ENCODE measurements at places on chromosomes 1 and 21.

GRCh38 chr1:233561708-233562426, 52.0 kb upstream of the KCNK1 start:
- DNase-seq: no peak

DNA sequence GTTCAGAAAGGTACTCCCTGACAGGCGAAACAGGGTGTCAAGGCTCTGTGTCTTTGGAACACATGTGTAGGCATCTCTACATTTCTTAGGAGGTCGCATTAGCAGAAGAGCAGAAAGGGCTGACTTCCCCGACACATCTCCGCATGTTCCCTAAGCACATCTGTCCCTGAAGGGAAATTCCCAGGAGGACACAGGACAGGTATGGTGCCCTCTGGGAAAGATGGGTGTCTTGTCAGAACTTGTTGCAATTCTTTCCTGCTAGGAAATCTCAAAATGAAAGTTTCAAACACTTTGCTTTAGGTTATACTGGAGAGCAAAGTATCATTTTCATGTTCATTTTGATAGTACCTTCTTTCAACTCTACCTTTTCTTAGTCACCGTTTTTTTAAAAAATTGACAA, 2.0 kb downstream of the DSCAM start:
- DNase-seq: no peak

- DNase-seq: no peak
Observed at GRCh38 chr1:212621949-212622305, 13.4 kb downstream of the ATF3 start.

DNA sequence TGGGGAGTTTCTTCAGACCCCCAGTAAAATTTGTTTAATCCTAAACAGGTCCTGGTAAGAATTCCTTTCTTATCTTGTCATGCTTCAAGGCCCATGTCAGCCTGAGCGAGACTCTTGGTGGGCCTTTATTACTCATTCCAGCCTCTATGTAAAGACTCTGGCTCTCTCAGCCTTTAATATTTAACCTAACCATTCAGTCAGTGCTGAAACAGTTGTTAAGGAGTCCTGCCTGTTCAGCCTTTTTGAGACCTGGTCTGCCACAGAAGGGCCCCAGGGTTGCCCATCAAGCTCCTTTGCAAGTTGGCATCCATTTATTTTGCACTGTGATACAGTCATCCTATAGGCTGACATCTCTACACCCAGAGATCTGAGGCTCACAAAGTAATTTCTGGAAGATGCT, 107.7 kb upstream of the VANGL1 start:
- no peak for DNase-seq

DNA sequence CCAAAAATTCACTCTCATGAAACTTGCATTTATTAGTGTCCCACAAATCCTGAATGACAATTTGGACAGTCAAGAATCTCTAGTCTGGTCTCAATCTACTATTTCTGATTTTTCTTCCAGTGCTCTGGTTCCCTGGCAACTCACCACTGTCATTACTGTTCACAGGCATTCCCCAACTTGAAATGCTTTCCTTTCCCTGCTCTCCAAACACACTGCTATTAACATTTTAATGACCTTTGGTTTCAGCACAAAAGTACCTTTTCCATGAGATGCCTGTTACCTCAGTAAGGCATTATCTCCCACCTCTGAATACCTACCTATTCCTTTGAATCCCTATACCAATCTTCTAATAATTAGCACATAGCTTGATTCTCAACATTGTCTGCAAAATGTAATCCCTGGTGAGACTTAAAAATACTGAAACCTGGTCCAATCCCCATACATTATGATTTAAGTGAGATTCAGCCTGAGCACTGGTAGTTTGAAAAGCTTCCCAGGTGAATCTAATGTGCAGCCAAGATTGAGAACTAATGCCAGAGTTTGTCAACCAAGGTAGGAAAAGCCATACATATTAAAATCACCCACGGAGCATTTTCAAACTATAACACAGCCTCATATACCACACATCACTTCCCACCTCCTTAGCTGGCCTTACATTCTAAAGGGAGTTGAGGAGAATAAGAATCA, 11.7 kb upstream of the ANGPTL3 start:
- DNase-seq: no peak

GRCh38 chr21:36716836-36717235, 17.9 kb downstream of the SIM2 start:
- no peak for DNase-seq

GRCh38 chr21:43805275-43805800, 16.0 kb downstream of the RRP1 start:
- DNase-seq: no peak

- DNase-seq: no peak
Observed at GRCh38 chr1:210652329-210652954, 323.7 kb downstream of the HHAT start.

DNA sequence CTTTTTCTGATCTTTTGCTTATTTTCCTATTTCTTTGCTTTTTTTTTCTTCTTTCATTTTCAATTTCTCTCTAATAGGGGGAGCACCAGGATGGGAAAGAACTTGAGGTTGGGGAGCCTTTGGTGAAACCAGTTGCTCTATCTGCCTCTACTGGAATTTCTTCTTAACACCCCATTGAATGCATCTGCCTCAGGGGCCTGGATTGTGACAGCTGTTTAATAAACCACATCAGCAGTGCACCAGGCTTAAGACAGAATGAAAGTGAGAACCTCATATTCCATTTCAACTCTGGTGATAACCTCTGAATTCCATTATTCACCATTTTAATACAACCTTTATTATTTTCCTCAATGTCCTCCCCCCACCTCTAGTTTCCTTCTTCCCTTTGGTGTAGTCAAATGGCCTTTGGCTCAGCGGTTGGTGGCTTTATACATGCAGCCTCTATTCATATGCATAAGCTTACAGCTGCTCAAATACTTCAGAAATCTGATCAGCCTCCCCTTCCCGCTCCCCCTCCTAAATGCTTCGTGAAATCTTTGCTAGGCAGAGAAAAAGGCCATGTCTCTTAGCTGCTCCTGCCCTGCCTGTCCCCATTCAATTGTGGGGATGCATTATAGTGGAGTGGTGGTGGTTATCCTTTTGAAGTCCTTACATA, 537.3 kb upstream of the PLXNA2 start:
- no peak for DNase-seq

DNA sequence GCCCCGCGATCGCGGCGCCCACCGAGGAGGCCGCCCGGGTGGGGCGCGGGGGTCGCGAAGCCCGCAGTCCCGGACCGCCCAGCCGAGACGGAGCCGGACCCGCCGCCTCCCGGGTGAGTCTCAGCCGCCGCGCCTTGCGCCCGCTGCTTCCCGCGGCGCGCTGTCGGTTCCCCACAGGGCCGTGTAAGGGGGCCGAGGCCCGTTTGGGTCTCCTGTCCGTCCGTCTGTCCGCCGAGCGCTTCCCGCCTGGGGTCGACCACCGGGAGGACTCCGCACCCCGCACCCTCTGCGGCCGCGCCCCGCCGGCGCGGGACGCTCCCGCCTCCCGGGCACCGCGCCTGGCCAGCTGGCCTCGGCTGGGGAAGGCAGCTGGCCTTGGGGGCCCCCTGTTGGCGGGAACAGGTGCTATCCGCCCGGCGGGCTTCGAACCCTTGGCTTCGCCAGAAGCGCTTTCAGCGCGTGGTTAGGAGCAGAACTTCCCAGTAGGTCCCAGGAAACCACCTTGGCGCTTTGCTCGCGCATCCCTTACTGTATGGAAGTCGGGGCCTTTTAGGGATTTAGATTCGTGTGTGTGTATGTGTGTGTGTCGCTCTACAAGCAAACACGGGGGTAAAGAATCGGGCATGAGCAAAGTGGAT, 414 bp downstream of the TMEM51 start:
- DNase-seq: peak; percentile 37

GRCh38 chr21:35149698-35150097, 100.6 kb upstream of the RUNX1 start:
- DNase-seq: no peak

DNA sequence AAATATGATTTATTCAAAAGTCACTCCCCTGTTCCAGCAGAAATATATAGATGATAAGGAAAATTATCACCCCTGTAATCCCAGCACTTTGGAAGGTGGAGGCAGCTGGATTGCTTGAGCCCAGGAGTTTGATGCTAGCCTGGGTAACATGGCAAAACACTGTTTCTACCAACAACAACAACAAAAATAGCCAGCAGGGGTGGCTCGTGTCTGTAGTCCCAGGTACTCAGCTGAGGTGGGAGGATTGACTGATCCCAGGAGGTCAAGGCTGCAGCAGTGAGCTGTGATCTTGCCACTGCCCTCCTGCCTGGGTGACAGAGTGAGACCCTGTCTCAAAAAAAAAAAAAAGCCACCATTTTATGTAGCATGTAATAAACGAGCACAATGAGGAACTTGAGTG, 1546.5 kb downstream of the NCAM2 start:
- DNase-seq: no peak

DNA sequence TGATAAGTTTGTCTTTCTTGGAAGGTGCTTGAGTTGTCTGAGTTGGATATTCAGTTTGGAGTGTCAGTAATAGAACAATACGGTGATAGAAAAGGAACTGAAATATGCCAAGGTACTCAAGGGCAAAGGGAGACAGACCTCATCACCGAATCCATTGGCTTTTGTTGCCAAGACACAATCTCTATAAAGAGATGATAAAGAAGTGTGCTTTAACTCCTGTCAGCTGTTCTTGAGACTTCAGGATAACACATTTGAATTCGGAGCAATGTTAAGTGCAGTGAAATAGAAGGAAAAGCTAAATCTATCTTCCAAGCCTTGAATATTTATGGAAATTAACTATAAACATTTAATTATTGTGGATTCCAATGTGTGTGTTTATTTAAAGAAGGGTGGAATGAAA, 194.7 kb downstream of the DISC1 start:
- DNase-seq: no peak

GRCh38 chr1:44036409-44037139, 5.3 kb upstream of the SLC6A9 start:
- DNase-seq: peak; percentile 73

GRCh38 chr1:70411360-70411844, 334 bp downstream of the CTH start:
- DNase-seq: no peak

DNA sequence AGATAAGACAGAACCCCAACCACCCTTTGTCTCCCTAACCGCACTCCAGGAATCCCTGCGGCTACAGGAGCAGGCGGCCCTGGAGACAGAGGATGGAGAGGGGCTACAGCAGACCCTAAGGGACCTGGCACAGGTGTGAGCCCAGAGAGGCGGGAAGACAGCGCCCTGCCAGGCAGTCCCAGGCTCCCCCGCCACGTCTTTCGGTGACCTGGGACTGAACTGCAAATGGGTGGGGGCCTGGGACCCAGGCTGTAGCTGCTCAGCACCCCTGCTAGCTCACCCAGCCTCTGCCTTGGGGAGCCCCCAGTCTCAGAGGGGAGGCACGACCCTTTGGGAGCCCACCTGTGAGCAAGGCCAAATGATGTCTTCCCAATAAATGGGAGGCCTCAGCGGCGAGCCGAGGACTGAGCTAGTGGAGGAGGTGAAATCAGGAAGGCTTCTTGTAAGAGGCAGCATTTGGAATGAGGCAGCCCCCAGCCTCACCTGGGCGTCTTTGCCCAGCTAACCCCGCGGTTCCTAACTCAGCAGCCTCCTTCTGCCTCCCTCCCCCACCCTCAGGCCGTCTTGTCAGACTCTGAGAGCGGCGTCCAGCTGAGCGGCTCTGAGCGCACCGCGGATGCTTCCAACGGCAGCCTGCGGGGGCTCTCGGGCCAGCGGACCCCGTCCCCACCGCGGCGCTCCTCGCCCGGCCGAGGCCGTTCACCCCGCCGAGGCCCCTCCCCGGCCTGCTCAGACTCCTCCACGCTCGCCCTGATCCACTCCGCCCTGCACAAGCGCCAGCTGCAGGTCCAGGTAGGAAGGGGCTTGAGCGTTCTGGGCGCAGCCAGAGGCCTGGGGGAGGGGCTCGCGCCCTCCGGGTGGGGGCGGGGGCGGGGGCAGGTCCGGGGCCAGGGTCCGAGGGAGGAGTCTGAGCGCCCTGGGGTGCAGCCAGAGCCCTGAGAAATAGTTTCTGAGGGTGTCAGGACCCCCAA, 16.9 kb downstream of the CROCC start:
- no peak for DNase-seq

DNA sequence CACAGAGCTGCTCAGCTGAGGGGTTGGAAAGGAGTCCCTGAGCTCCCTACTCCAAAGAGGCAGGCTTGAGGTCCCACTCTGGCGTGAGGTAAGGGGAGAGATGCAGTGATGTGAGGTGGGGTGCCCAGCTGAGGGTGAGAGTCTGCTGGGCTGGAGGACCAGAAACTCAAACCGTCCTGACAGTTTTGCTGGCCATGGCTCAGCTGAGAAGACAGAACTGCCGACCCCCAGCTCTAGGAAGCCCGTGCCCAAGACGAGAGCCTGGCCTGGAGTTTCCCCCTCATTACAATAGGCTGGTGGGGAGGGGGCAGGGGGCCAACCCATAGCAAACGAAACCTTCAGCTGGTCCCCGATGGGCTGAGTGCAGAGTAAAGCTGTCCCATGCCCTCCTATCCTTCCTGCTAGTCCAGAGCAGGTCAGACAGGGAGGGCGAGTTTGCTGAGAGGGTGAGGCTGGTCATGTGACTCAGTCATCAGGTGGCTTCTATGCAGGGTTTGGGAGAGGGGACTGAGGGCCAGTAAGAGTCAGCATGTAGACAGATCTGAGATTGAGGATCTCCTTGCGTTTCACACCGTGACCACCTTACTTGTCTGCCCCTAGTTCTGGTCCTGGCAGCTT, 129.3 kb downstream of the PRDM2 start:
- DNase-seq: no peak

GRCh38 chr1:226487921-226488320, 60.6 kb upstream of the STUM start:
- DNase-seq: no peak

DNA sequence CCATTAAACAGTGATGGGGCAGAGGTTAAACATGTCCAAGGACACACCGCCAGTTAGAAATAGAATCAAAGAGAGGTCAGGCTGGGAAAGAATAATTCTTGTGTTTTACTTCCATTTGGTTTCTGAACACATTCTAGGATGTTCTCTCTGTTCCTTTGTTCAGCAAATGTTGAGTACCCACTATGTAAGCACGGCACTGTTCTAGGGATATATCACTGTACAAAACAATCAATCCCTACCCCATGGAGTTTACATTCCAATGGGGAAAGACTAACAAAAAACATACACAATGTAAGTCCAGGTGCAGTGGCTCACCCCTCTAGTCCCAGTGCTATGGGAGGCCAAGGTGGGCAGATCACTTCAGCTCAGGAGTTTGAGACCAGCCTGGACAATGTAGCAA, 6.2 kb downstream of the MYOCOS start:
- no peak for DNase-seq

DNA sequence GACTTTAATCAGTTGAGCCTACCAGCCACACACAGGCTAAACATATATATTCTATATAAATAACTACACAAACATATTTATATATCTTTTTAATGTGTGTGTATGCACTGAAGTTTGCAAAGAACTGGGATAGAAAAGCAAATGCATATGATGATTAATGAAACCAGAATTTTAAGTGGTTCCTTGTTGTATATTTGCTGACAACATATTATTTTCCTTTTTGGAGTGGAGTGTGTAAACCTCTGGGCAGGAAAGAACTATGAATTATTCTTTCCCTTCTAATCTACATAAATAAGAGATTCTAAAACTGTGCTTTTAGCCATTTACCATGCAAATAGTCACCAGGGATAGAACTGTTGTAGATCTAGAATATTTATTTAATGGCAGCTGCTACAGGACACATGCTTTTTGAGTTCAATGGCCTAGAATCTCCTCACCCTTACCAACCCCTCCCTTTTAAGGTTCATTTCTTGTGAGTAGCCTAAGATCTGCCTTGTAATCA, 187.6 kb downstream of the BACH1 start:
- no peak for DNase-seq
